ENCODE measurements at places on chromosomes 7 and 10.

DNA sequence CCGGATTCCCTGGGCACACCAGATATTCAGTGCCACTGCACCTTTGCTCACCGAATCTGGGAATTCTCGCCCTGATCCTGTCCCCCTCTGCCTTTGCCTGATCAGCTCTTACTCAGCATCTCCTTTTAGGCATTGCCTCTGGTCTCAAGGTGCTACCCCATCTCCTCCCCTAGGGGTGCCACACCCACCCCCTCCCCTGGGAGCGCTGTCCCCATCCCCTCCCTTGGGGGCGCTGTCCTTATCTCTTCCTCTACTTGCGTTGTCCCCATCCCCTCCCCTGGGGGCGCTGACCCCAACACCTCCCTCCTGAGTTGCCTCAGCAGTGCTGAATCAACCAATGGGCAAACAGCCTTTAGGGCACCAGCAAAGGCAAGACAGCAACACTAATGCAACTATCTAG lies 686.9 kb upstream of the FOXK1 start:
- no peak for DNase-seq

DNA sequence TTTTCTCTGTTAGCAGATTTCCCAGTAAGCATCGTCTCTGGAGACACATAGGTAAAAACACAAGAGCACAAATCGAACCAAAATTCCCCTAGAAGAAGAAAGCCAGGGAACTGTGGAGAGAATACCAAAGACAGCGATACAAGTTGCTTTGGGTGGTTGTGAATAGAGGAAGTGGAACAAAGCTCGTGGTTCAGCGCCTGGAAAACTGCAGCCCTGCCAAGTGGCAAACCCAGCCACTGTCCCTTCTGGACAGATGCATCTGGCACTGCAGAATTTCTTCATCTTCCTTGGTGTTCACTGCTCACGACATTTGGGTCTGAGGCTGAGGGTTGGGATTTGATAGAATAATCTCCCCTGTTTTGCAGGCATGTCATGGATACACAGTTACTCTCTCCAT lies 733.8 kb downstream of the PARD3 start:
- DNase-seq: no peak

- DNase-seq: no peak
Observed at GRCh38 chr7:121383235-121383910, 12.7 kb downstream of the FAM3C start.

DNA sequence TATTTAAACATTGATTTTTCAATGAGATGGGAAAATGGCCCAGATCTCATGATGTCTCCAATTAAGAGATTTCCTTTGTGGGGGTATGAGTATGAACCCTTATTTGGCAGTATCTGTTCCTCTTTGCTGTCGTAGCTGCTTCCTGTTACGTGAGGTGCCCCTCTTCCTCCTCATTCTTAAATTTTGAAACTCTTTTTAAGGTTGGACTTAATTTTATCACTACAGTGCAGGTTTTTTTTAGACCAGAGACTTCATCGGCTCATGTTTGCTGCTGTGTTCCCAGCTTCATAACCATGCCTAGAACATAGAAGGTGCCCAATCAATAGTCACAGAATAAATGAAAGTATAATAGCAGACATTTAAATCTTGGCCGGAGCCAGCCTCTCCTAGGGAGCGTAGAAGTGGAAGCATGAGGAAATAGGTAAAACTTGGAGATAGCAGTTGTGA lies 2.4 kb downstream of the MIOS start:
- no peak for DNase-seq

DNA sequence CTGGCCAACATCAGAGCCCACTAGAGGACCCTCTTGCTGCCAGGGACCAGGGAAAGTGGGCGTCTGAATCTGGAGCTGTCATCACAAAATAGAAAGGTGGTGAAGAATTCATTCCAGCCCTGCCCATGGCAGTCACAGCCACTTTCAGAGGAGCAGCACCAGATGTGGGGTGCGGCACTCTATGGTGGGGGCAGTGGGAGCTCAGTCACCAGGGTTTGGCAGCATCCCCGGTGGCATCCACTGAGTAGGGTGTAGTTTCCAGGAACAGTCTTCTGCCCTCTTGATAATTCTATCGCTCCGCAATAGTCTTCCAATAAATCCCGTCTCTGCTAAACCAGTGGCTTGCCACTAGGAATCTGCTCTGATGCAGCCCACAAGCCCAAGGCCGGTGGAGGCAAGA lies 108.5 kb upstream of the TCF7L2 start:
- DNase-seq: no peak

DNA sequence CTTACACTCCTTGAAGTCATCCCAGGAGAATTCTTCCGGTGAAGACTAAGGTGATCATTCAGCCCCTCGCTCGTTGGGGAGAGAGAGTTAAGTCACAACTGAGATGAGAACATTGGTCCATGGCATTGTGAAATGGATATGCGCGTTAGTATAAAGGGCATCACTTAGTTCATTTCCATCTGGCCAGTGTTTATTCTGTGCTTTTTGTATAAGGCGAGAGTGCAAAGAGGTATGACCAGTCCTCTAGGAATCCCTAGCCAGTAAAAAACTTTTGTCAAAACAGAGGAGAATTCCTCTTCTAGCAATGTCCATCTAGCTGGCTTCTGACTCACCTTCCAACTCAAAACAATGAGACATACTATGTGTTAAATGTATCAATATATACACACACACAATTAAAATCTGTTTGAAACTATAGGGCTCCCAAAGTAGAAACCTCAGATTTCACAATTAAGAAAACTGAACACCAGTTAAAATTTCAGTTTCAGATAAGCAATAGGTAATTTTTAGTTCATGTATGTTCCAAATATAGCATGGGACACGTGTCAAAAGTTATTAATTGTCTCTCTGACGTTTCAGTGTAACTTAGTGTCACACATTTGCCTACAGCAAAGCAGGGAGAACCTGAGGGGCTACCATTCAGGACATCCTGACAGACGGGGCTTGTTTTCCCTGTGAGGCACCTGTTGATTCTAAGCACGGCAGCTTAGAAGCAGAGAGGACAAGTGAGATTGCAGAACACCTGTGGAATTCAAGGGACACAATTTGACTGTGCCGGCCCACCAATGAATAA lies 158.9 kb downstream of the KLF6 start:
- DNase-seq: no peak

DNA sequence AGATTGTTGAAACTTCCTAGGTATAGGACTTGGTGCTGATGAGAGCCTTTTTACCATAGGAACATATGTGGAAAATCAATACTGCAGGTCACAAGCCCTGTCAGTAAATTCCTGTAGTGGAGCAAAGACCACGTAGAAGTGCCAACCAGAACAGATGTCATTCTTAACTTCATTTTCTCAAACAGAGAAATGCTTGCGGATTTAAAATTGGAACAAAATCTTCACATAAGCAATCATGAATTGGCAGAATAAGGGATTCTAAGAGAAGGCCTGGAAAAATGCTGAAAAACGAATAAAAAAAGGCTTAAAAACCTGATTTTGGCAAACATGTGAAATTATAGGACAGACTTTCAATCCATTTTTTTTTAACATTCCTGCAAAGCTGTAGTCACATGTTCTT lies 80.8 kb upstream of the SMIM30 start:
- no peak for DNase-seq

DNA sequence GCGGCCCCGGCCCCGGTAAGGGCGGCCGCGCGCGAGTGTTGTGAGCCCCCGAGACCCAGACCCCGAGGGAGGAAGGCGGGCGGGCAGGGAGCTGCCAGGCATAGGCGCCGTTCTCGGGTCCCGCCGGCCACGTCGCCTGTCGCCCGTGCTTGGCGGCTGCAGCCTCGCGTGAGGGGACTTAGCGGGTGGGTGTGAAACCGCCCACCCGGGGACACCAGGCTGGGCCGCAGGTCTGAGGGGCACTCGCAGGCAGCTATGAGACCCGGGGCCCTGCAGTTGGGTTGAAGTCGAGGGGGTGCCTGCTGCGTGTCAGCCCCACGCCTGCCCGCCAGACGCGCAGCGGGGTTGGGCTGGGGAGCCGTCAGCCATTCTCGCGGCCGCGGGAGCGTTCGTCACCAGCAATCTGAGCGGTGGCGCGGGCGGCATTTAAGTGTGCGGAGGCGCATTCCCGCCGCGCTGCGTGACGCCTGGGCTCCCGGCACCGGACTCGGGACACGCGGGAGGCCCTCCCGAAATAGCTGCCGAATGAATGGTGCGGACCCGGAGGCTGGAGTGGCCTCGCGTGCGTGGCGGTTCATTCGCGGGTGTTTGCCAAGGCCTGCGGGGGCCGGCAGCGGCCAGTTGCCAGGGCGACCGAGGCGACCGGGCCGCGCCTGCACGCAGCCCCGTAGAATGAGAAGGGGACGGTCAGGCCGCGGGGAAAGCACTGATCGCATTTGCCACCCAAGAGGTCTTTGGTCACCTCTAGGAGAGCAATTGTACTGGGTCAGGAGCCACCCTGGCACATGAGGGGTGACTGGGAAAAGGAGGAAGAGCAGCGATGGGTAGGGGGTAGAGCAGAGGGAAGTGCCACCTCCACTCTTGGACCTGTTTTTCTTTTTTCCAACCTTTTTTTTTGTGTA lies 750 bp downstream of the ZNF398 start:
- DNase-seq: no peak

DNA sequence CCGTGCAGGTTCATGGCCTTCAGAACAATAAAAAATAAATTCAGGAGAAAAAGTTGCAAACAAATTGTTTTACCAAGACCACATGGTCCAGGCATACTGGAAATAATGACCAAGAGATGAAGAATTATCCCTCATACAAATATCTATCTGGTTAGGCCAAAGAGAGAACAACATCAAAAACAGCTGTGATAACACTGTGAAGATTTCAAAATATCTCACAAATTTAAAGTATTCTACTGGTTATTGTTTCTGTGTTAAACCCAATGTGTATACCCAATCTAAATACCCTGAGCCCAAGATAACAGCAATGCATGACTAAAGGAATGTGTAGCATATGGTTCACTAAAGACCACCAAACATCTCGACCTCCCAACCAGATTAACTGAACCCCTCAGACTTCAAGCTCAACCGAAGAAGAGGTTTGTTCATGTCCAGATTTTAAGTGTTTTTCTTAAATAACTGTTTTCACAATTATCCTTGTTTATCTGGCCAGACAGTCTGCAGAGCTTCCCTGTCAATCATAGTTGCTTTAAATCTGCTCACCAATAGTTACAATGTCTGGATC lies 10.9 kb downstream of the OR9A2 start:
- DNase-seq: no peak

DNA sequence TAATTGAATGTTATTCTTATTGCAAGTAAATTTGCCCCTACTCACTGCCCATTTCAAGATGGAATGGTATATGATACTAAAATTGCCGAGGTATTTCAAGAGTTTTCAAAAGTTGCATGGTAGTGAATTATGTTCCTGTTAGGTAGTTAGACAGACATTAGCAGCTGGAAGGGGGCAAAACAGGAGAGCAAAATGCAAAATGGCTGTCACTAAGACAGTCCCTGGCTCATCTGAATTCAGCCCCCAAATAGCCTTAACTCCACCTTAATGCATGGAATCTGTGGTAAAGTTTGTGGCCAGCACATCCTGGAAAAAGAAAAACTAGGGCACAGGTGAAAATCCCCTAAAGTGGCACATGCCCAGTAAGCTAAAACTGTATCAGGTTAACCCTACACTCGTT lies 894.9 kb downstream of the NXPH1 start:
- DNase-seq: no peak

DNA sequence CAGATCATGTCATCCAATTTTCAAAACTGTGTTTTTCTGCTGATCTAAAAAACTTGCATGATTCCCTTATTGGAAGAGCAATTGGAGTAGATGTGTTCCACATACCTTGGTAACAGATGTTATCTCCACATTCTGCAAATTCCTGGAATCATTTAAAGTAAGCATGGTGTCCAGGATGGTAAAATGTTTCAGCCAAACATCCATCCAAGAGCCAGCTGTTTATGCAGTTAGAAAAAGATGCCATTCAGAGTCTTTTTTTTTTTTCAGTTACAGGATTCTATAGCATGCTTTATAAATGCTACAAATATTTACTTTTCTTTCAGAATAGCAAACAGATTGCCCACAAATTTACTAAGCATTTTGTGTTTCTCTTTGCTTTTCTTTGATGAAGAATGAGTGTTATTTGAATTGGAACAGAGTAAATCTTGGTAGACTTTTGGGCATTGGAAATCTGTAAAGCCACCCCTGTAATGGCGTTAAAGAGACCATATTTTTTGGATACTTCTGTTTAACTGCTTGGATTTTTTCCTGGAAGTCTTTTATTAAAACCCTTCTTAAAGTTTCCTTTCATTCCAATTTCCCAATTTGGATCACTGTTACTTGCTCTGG lies 149.8 kb downstream of the GNAT3 start:
- DNase-seq: no peak

- no peak for DNase-seq
Observed at GRCh38 chr10:99557044-99557443, 24.3 kb downstream of the NKX2-3 start.

DNA sequence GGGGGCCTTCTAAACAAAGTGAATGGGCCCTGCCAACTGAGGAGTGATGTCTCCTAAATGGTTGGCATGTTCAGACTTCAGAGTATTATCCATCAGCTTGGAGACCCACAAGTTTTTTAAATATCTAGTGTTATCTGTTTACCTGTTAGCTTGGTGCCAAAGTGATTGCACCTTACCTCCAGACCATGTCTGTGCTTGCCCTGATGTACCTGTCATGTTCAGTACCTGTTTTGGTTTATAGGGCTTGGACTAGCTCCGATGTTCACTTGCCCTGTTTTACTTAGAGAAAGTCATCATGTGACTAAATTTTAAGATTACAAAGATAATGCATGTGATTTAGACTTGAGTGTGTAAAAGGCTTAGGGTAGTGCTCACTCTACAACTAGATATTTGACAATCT lies 67.7 kb downstream of the CNNM2 start:
- no peak for DNase-seq

GRCh38 chr7:7581531-7582179 lies 15.0 kb downstream of the MIOS start:
- DNase-seq: no peak

GRCh38 chr7:150665089-150665748 lies 20.3 kb upstream of the GIMAP2 start:
- DNase-seq: no peak

- no peak for DNase-seq
Observed at GRCh38 chr10:52517012-52517411, 202.9 kb downstream of the DKK1 start.

GRCh38 chr10:99484626-99485581 lies 47.8 kb upstream of the NKX2-3 start:
- DNase-seq: no peak

DNA sequence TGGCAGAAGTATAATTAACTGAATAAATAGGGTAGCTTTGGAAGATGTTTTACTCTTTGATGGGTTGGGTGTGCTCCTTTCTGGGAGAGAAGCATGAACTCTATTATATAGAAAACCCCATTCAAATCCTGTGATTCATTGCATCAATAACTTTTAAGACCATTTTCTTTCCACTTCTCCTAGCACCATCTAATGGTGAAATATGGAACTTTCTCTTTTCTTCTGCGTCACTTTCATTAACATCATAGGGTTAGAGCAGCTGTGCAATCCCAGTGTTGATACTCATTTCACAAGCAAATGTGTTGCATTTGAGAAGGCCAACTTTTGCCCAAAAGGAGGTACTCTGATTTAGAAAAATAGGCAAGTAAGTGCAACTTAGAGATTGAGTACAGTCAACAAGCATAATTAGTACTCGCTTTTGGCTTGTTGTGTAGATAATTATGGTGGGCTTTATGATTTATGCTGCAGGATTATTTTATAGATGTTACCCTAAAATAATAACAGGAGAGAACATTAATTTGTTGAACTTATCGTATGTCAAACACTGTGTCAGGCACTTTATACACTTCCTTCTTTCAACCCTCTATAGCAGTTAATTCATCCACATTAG lies 92.9 kb downstream of the CPED1 start:
- DNase-seq: peak; percentile 44

Measured in smooth muscle cell of the brain vasculature (primary cell).